AG04450 (cell line): ENCODE measurements at places on chromosomes 2 and 18.

- no peak for DNase-seq
Observed at GRCh38 chr2:10332402-10333246, 29.9 kb downstream of the HPCAL1 start.

GRCh38 chr18:53402670-53403069 lies 821.8 kb downstream of the MBD2 start:
- DNase-seq: no peak

GRCh38 chr18:53375621-53376020 lies 848.8 kb downstream of the MBD2 start:
- DNase-seq: no peak

DNA sequence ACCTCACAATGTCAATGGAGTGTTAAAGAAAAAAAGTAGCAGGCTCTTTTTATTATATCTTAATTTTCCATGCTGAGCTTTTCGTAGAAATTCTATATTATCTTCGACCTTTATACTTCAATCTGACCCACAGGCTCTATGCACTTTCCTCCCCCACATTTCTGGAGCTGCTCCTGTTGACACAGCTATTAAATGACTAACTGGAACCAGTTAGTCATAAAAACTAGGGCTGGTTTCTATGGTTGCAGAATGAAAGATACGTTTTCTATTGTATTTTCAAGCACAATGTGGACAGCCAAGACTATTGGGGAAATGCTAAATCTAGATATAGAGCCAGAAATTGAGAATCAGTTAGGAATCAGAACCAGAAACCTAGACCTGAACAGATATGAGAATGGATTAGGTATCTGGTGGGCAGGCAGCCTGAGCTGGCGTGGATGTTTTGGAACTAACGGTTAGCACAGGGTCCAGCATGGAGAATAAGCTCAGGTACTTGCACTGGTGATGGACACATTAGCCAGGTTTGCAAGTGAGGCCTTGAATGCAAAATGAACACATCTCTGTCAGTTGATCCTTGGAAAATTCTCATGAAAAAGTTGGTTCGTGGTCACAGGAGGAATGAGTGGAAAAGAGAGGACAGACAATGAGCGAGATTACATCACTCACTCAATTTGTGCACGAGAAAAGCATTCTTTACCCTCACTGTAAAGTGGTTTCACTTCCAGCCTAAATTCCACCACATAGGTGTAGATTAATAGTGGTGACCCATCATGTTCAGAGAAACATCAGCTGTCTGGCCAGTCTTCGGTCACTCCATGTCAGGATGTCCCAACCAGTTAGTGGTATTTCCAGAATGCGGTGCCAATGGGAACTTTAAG lies 144.6 kb upstream of the EPHA4 start:
- DNase-seq: no peak

DNA sequence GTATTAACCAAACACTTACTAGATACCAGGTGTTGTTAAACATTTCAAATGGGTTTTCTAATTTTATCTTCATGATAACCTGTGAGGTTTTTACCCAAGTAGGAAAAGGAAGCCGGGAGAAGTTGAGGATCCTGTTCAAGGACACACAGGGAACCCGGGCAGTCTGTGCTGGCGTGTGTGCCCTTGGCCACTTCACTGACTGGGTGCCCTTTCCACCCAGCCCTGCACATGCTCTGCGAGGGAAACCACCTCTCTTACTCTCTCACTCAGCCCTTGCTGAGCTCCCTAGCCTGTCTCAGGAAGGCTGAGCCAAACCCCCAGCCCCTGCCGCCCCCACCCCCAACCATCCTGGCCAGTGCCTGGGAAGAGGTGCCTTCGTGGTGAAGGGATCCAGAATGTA lies 51.8 kb downstream of the TEX44 start:
- no peak for DNase-seq
